ENCODE measurements at places on chromosomes 1 and 21. TPM values are rescaled to one million over a fixed set of nuclear protein-coding genes. Genes with fewer than 3 reads are reported as not detected.

The TLR5 gene
- not detected for polyA plus RNA-seq

The YTHDF2 gene
- polyA plus RNA-seq = 47.3 TPM

The FCGR3A gene
- 1.3 TPM for polyA plus RNA-seq

The TAL1 gene
- not detected for polyA plus RNA-seq

The VPS26C gene
- polyA plus RNA-seq = 24.4 TPM

The ETS2 gene
- polyA plus RNA-seq = 11.8 TPM

The EXTL1 gene
- not detected for polyA plus RNA-seq

The CTBS gene
- polyA plus RNA-seq = 7.0 TPM

The PLCH2 gene
- polyA plus RNA-seq = 0.22 TPM

The THEM5 gene
- polyA plus RNA-seq = 0.42 TPM

The LCE1C gene
- polyA plus RNA-seq = not detected

The KRTAP12-2 gene
- not detected for polyA plus RNA-seq

The ESPN gene
- 10.1 TPM for polyA plus RNA-seq

The KCNH1 gene
- 4.6 TPM for polyA plus RNA-seq

The CYP2J2 gene
- 0.52 TPM for polyA plus RNA-seq

The NUF2 gene
- polyA plus RNA-seq = 2.9 TPM

The LRRC3 gene
- polyA plus RNA-seq = not detected

The C1orf141 gene
- not detected for polyA plus RNA-seq

The TMEM82 gene
- not detected for polyA plus RNA-seq

The SH2D2A gene
- not detected for polyA plus RNA-seq

The PGLYRP3 gene
- not detected for polyA plus RNA-seq

The UTS2 gene
- polyA plus RNA-seq = not detected

The FCGR1A gene
- 0.71 TPM for polyA plus RNA-seq

The KIF26B gene
- 0.56 TPM for polyA plus RNA-seq

The TADA1 gene
- polyA plus RNA-seq = 22.6 TPM

The S100A5 gene
- polyA plus RNA-seq = not detected

The NPHS2 gene
- polyA plus RNA-seq = not detected

The CAMK2N1 gene
- polyA plus RNA-seq = 132 TPM

The SPRR2E gene
- not detected for polyA plus RNA-seq

The KRTAP13-2 gene
- not detected for polyA plus RNA-seq

The TDRD10 gene
- not detected for polyA plus RNA-seq

The GPR52 gene
- polyA plus RNA-seq = not detected

The KCNK1 gene
- 186 TPM for polyA plus RNA-seq

The CD48 gene
- polyA plus RNA-seq = not detected

The NUP210L gene
- 0.27 TPM for polyA plus RNA-seq

The OR6N2 gene
- polyA plus RNA-seq = not detected

The SPAG17 gene
- 6.1 TPM for polyA plus RNA-seq

The TNFSF4 gene
- not detected for polyA plus RNA-seq

The LCE3D gene
- polyA plus RNA-seq = not detected

The ISG20L2 gene
- 2.5 TPM for polyA plus RNA-seq

The STUM gene
- 0.35 TPM for polyA plus RNA-seq

The TMOD4 gene
- polyA plus RNA-seq = not detected
